Activated T-helper 17 cell treated with anti-CD3 and anti-CD28 coated beads, Interleukin-2, amount 50 U/mL, for 72 hours (primary cell): ENCODE measurements at places on chromosomes 12 and 14. TPM values are rescaled to one million over a fixed set of nuclear protein-coding genes. Genes with fewer than 3 reads are reported as not detected.

- no peak for ATAC-seq
These were observed 5.6 kb upstream of the GUCY2C start for GRCh38 chr12:14701809-14702568.

GRCh38 chr12:32476446-32476845 is 77.1 kb downstream of the FGD4 start:
- ATAC-seq = no peak

DNA sequence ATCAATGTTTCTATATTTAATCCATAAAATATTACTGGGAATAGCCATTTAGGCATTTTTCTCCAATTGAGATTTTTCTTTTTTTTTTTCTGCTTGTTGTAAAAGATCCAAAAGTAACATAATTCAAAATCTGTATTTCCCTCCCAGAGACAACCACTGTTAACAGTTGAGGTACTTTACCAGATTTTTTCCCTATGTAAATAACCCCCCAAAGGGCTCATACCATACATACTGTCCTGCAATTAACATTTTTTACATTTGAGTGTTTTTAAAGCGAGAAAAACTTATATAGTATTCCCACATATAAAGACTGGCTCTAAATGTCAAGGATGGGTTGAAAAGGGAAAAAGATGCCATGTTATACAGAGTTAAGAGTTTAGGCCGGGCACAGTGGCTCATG is 18.1 kb downstream of the PPP1R12A start:
- ATAC-seq = no peak

GRCh38 chr12:3216097-3216496 is 138.9 kb downstream of the TSPAN9 start:
- ATAC-seq = no peak

Gene TBX3
- total RNA-seq = not detected

Gene RNASE2
- not detected for total RNA-seq

DNA sequence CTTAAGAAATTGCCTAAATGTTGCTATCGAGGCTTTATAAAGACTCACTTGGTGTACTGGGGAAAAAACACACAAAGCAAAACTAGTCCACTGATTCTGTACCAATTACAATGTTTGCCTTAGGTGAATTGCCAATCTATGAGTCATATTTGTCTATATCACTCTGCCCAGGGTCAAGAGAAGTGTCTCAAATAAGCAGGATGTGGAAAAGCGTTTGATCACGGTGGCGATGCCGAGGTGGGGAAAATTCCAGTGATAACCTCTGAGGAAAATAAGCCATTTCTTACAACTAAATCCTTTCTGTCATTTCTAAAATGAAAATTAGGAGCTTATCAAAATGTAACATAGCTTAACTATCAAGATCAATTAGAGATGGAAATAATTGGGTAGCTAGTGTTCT is 148.6 kb upstream of the DIO3 start:
- no peak for ATAC-seq

GRCh38 chr12:26205941-26206340 is 10.6 kb downstream of the SSPN start:
- no peak for ATAC-seq

- ATAC-seq = peak; percentile 61
These were observed 128.0 kb upstream of the RAP1B start for GRCh38 chr12:68482660-68483059.
